ENCODE measurements at places on chromosomes 7 and 10.

DNA sequence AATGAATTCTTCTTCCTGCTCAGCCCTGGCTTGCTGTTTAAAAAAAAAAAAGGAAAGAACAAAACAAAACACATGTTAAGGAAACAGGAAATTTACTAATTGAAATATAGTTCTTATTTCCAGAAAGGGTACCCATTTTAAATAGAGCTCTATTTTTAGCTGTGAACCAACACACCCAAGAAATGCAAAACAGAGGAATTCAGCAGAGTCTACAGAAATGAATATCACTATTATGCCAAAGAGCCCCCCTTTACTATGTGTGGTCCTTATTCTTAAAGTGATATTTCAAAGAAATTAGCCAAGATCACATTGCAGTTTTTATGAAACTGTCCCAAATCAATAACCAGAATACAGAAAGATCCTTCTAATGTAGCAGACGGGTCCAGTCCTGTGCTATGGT, 53.7 kb downstream of the CCDC6 start:
- DNase-seq = no peak

DNA sequence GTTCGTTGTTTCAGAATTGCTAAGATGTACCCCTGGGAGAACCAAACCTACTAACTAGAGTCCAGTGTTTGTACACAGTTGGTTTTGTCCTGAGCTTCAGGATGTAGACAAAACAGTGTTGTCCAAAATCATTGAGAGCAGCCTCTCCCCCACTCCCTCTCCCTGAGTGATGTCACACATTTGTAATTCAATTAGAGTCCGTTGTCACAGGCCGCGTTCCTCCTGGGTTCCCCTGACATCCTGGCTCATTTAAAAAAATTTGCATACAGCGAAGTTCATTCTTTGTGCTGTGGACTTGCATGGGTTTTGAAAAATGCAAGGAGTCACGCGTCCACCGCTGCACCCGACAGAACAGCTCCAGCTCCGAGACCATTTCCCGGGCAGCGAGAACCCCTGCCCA, 10.3 kb downstream of the GRIFIN start:
- DNase-seq = no peak

- DNase-seq = no peak
Measured at GRCh38 chr7:47814905-47815613, 133.2 kb downstream of the PKD1L1 start.

GRCh38 chr10:24552346-24553016, 171.2 kb downstream of the ARHGAP21 start:
- peak; percentile 39 for DNase-seq

DNA sequence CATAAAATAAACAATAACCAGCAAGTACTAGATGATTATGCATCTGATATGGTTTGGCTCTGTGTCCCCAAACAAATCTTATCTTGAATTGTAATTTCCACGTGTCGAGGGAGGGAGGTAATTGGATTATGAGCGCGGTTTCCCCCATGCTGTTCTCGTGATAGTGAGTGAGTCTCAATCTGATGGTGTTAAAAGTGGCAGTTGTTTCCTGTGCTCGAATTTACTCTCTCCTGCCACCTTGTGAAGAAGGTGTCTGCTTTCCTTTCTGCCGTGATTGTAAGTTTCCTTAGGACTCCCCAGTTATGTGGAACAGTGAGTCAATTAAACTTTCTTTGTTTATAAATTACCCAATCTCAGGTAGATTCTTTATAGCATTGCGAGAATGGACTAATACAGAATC, 15.1 kb downstream of the CNTNAP2 start:
- no peak for DNase-seq

DNA sequence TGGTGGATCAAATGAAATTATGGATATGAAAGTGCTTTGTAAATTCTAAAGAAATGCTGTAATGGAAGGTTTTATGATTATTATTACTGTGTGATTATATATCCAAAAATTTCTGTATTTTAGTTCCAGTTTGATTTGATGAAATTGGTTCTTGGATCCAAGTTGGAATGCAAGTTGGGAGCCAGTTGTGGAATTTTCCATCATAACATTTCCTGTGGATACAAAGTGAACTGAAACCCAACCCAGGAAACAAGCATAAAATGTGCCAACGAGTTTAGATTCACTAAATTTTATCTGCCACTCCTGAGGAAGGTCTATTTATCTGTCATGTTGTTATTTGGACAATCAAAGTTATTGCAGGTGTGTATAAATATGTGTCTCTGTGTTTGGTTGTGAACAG, 131.4 kb upstream of the MDFIC start:
- DNase-seq = peak; percentile 7

- DNase-seq = no peak
Measured at GRCh38 chr7:21972397-21972784, 26.7 kb upstream of the CDCA7L start.

DNA sequence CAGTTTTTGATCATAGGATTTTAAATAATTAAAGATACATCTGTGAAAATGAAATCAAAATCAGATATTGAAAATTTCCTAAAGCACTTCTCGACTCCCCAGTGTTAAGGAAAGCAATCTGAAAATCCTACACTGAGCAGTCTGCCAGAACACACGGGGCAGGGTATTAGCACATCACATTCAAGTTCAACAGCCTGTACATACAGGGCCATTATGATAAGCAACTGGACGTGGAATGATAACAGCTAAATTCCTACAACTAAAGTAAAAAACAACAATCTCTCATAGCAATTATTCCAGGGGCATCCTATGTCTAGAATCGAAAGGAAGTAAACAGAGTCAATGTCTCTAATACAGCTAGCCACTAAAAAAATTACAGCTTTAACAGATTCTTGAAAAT, 31.7 kb downstream of the TRDMT1 start:
- DNase-seq = peak; percentile 31

DNA sequence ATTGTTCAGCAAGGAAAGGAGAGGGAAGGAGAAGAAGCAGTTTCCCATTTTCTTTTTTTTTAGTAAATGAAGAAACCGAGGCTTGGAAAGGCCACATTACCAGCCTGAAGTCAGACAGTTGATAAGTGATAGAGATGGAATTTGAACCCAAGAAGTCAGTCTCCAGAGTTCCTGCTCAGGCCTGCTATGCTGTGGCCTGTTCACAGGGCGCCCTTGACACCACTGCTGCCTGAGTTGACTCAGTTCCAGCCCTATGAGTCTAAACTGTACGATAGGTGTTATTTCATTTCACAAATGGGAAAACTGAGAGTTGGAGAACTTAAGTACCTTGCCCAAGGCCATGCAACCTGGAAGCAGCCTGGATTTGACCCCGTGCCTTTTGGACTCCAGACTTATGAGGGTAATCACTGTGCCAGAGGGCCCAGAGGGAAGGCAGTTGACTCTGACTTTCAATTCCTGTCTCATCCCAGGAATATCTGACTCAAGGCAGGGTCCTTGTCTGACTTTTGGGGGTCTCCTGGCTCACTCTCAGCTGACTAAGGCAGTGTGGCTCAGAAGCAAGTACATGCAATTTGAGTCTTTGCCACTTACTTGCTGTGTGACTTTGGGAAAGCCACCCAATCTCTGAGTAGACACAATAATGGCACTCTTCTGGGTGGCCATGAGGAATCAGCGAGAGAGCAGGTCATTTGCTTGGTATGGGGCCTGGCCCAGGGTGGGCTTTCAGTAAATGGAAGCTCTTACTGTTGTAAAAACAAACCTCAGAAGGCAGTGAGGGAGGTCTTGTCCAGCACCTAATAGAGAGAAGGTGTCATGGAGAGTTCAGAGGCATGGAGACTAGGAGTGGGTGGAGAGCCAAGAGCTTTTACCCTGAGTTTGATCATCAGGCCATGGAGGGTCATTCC, 17.9 kb upstream of the RBM20 start:
- DNase-seq = no peak

GRCh38 chr10:129796710-129797420, 167.2 kb downstream of the EBF3 start:
- no peak for DNase-seq

GRCh38 chr10:98172073-98172472, 37.6 kb downstream of the R3HCC1L start:
- DNase-seq = peak; percentile 47

DNA sequence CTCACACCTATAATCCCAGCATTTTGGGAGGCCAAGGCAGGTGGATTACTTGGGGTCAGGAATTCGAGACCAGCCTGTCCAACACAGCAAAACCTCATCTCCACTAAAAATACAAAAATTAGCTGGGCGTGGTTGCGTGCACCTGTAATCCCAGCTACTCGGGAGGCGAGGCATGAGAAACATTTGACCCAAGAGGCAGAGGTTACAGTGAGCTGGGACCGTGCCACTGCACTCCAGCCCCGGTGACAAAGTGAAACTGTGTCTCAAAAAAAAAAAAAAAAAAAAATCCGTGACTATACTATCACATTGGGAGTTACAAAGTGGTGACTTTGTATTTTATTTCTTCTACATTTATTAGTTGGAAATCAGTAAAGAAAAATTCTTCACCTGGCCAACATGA, 101.2 kb downstream of the EPC1 start:
- DNase-seq = no peak

DNA sequence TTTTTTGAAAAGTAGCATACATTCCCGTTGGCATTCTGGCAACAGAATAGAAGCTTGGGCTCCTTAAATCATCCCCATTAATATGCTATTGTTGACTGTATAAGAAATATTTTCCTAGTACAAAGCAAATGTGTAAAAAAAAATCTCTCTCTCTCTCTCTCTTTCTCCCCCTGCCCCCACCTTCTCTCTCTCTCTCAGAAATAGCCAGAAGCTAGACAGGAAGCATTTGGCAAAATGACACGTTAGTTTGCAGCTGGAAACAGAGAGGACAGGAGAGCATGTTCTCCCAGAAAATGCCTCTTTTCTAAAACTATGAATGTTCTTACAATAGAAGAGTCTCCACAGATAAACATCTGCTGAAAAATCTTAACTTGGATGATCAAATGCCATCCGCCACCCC, 59.6 kb upstream of the AKR1E2 start:
- peak; percentile 47 for DNase-seq

DNA sequence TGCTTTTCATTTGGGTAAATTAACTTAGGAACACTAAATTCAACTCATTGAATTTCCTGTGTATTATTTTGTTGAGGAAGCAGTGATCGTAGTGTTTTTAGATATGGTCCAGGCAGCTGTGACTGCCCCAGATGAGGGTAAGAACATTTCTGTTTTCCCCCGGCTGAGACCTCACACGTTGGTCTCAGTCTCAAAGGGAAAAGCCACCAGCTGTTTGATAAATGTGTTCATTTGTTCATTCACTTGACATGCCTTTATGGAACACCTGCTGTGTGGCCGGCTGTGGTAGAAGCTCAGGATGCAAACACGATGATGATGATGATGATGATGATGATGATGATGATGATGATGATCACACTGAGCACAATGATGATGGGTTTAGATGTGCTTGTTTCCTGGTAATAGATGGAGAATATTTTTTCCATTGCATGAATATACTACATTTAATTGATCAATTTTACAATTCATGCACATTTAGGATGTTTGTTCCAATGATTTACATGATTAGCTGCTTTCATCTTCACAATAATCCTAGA, 125.6 kb upstream of the ZNF32 start:
- peak; percentile 19 for DNase-seq

DNA sequence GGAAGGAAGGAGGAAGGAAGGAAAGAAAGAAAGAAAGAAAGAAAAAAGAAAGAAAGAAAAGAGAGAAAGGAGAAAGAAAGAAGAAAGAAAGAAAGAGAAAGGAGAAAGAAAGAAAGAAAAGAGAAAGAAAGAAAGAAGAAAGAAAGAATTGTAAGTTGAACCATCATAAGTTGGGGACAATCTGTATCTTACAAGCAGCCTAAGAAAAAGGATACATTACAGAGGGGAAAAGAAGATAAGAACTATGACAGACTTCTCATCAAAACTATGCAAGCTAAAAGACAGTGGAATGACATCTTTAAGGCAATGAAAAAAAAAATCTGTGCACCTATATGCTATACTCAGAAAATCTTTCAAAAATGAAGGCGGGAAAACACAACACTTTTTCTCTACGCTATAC, 50.3 kb upstream of the SP4 start:
- no peak for DNase-seq
